Activated naive CD4-positive, alpha-beta T cell treated with anti-CD3 and anti-CD28 coated beads, Interleukin-2, amount 50 U/mL, for 72 hours (primary cell): ENCODE measurements at places on chromosomes 2 and 18.

DNA sequence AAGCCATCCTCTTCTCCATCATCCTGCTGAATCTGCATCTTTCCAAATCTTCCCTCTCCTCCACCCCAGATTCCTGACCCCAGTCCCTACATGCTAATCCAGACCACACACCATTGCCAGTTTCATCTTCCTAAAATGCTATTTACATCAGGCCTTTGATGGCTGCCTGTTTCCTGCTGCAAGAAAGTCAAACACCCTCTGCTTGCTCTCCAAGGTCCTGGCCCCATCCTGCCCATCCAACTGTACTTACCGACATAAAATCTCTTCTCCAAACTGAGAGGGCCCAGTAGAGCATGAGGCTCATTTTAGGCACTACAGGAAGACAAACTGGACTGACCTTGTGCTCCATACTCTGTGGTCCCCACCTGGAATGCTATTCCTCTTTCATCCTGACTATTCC, 19.0 kb downstream of the ALK start:
- DNase-seq, result no peak

DNA sequence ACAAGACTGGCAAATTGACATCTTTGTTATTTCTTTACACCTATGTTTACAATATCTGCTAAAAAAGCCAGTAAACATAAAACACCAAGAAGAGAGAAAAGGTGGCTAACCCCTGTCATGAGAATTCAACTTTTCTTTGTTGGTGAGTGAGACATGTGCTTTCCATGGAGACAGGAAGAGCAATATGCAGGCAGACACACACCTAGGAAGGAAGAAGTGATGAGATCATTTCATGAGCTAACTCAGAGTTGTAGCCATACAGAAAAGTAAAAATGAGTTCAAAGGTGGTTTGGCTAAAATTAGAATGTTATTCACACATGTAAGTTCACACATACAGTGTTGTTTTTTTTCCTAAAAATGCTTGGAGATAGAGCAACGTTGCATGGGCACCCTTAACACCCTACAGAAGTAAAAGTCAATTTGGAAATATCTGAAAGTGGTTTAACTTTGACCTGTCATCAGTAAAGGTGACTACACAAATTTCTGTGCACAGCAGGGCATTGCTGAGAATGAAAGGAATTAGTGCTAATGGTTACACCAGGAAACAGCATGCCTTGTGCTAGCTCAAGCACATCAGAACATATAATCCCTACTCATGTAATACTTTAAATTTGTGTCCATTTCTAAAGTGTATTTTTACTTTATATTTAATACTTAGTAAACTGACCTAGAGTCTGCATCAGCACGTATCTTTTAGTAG, 557.6 kb downstream of the CBLN2 start:
- DNase-seq, result no peak

DNA sequence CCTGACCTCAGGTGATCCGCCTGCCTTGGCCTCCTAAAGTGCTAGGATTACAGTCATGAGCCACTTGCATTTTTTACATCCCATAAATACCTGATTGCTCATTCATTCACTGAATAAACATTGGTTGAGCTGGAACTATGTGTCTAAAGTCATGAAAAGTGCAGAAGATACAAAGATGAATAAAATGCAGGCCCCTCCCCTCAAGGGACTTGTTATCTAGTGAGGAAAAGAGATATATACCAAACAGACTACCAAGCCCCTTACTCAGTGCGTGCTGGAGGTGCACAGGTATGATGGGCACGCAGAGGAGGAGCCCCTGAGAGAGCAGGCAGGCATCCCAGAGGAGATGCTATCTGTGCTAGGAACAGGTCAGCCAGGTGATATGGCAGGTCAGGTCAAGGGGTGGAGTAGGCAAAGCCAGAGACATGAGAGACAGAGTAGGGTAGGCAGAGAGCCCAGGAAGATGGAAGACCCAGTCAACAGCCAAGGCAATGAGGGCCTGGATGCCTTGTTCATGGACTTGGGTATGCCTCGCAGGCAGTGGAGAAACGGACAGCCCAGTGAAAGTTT, 7.7 kb downstream of the FHL2 start:
- DNase-seq, result no peak

GRCh38 chr18:7618891-7619442, 51.9 kb downstream of the PTPRM start:
- DNase-seq, result no peak

GRCh38 chr2:12694990-12695774, 21.6 kb upstream of the TRIB2 start:
- DNase-seq, result no peak

- DNase-seq, result no peak
Observed at GRCh38 chr2:186629250-186629996, 39.6 kb downstream of the ITGAV start.

DNA sequence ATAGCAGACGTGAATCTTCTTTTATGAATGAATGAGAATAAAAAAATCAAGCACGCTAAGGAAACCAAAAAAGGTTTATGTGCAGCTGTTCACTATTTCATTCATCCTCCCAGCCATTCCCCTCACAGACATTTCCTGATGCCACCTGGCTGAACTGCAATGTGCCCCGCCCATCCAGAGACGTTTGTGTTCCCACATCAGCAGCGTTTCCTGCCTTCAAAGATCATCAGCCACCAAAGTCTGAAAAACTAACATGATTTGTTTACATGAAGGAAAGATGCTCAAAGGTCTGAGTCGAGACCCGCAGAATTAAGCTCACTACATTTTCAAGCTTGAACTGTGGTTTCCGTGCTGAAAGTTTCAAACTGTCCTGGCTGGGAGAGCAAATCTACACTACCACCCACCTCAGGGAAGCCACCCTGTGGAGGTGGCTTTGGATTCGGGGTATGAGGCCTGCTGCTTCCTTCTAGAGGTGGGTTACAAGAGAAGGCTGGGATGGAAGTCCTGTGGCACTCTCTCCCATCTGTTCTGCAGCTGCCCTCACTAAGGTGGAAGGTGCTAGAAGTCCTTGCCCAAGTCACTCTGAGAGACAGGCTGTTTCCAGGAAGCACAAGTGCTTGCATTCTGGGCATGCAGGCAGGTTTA, 201.3 kb upstream of the OSR1 start:
- no peak for DNase-seq

- DNase-seq, result no peak
Observed at GRCh38 chr2:38553554-38553953, 49.2 kb downstream of the HNRNPLL start.

DNA sequence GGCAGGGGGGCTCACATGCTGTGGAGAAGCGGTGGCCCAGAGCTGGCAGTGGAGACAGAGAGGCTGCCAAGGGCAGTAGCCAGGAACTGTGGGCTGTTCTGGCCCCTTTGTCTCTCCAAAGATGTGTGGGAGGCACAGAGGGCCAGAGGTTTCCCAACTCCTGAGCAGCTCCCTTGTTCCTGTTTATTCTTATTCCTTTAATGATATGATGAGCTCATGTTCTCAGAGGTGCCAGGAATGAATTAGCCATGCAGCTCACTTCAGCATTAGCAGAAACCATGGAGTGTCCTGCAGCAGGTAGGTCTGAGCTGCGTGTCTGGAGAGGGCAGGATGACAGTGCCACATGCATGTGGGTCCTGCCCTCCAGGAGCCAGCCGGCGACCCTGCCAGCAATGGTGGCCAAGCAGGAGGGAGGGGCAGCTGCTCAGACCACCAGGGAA, 77.9 kb upstream of the FZD7 start:
- DNase-seq, result no peak

GRCh38 chr18:12231986-12232385, 22.2 kb upstream of the CIDEA start:
- no peak for DNase-seq

GRCh38 chr2:152166633-152167032, 8.9 kb downstream of the STAM2 start:
- DNase-seq, result no peak

GRCh38 chr2:240640939-240641338, 15.7 kb downstream of the GPR35 start:
- DNase-seq, result no peak

DNA sequence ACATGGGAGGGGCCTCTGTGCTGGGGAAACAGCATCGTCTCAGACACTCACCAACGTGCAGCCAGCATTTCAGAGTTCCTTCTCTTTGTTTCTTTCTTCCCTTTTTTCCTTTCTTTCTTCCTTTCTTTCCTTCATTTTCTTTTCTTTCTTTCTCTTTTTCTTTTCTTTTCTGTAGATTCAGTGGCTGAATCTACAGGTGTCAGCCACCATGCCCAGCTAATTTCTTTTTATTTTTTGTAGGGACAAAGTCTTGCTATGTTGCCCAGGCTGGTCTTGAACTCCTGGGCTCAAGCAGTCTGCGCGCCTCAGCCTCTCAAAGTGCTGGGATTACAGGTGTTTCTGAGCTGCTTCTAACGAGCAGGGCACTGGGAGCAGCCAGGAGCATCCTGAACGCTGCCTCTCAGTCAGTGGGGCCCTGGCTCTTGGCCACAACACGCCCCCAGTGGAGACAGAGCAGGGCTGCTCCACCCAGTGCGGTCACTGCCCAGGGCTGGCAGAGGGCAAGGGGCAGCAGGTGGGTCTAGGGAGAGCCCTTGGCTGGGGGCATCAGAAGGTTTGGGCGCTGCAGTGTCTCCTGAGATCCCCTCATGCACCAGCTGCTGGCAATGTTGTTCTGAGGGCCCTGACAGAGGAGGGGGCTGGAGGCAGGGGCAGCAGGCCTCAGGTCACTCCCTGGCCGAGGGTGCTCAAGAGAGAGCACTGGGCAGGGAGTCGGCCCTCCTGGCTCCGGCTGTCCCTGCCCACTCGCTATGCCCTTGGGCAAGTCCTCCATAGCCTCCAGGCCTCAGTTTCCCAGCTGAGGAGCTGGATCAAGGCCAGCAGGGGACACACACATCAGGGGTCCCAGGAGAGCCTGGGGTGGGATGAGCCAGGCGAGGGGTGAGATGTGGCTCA, 4.7 kb upstream of the KLHL30 start:
- no peak for DNase-seq

GRCh38 chr2:86064006-86064405, 41.7 kb downstream of the POLR1A start:
- DNase-seq, result no peak

DNA sequence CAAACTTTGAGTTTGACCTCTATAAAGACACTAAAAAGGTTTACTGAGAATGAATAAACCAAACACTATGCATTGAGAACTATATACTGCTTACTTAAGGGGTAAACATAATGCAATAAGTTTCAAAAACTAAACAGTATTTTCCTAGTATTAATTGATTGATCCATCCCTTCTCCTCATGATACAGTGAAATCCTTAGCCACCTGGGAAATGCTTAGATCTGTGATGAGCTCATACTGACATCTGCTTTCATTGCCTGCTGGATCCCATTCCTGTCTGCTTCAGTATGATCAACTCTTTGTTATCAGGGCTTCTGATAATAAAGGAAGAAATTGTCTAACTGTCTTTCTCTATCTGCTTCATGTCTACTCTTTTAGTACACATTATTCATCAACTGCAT, 74.9 kb upstream of the UBE2E3 start:
- no peak for DNase-seq

DNA sequence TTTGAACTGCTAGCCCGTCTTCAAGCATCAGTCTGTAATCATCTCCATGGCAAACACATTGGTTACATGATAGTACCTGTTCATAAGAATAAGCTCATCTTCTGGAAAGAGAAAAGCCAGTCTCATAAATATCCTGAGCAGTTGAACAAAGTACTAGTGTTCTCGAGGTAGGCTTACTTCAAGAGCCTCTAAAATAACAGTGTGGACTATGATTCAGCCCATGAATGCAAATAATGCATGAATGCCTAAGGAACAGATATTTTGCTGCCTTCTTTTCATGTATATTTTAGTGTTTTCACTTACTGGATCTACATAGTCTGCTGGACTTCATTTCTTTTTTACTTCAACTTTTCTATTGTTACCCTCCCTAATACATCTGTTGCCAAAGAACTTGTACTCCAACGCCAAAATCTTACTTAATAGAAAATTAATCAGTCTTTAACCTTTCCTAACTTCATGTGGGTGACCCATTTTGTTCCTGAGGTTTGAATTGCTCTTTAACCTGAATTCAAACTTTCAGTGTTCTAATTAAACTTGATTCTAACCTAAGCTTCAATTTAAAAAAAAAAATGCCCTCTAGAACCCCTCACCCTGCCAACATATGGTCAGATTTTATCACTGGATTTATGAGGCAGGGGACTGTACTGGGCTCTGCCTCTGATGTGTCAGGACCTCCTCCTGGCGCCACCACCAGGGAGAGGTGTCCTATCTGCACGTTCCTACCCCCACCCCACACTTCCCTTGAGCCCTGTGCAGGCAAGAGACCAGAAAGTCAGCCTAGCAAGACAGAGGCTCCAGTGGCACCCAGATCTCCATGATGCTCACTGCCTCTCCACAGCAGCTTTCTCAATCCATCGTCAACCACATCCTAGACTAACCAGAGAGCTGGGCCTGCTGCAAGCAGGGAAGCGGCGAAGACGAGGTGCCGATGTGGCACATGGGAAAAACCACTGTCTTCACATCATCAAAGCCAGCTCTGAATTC, 264.7 kb upstream of the ID2 start:
- no peak for DNase-seq

- DNase-seq, result no peak
Observed at GRCh38 chr2:47388888-47389287, 14.1 kb upstream of the MSH2 start.

- no peak for DNase-seq
Observed at GRCh38 chr2:71696381-71696780, 243.0 kb downstream of the DYSF start.

- DNase-seq, result no peak
Observed at GRCh38 chr2:3189961-3190360, 187.7 kb downstream of the EIPR1 start.

- no peak for DNase-seq
Observed at GRCh38 chr2:20955277-20956026, 88.4 kb downstream of the APOB start.
